ENCODE measurements at places on chromosomes 3 and 15.

DNA sequence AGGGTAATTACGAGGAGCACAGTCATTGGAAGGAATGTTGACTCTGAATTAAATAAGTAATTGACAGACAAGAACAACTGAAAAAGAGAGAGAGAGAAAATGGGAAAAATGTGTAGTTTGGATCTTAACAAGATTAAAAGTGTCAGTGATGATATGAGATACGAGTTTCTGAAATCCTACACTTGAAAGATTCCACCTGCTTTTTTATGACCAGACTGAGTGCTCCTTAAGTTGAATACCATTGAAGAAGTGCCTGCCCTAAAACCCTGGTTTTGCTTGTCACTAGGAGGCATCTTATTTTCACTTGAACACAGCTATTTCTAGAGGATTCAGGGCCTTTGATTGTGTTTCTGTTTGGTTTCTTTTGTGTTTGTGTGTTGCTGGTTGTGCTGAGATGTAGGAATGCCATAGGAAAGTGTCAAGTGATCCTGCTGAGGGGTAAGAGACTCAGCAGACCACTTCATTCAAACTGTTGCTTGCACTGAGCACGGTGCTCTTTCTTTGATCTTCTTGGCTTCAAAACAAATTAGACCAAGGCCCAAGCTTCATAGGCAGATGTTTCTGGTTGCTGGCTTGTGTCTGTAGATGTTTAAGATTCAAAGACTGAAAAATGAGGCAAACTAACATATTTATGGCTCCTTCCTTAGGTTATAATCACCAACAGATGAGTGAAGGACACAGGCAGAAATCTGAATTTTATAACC is 17.2 kb upstream of the ABHD10 start:
- DNase-seq, result no peak

GRCh38 chr3:181009225-181009624 is 19.7 kb upstream of the DNAJC19 start:
- no peak for DNase-seq

- DNase-seq, result no peak
Measured at GRCh38 chr3:49173116-49173791, 1.9 kb downstream of the KLHDC8B start.

DNA sequence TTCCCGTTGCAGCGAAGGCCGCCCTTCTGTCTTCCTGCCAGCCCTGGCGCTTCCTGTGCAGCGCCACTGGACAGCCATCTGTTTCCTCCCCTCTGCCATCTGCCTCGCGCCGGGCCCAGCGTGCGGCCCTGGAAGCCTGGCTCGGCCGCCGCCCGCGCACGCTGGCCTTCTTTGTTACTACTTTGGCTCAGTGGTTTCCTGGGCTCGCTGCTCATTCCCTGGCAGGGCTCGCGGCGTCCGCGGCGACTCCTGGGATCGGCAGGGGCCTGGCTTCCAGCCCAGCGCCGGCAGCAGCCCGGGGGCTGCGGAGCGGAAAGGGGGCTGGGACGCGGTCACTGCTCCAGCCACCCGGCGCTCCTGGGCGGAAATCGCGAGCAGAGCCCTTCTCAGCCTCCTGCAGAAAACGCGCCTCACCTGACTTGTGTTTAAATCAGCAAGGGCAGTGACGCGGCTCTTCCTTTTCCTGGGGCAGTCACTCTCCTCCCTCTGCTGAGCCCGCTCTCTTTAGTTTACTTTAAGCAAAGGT is 10.0 kb downstream of the CMTM7 start:
- DNase-seq, result peak; percentile 84

DNA sequence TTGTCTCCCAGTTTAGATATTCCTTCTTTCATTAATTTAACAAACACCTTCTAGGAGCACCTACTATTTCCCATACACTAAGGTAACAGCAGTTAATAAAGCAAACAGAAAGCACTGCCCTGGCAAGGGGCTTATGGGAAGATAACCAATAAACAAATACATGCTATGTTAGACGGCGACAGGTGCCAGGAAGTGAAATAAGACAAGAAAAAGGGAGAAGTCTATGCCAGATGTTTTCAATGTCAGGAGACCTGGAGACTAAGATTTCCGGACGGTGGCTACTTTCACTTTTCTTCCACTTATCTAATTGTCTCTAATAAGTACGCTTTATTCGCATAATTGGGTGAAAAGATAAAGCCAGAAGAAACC is 32.5 kb upstream of the ZNF445 start:
- peak; percentile 59 for DNase-seq

GRCh38 chr3:180680097-180680430 is 775 bp upstream of the CCDC39 start:
- peak; percentile 18 for DNase-seq

DNA sequence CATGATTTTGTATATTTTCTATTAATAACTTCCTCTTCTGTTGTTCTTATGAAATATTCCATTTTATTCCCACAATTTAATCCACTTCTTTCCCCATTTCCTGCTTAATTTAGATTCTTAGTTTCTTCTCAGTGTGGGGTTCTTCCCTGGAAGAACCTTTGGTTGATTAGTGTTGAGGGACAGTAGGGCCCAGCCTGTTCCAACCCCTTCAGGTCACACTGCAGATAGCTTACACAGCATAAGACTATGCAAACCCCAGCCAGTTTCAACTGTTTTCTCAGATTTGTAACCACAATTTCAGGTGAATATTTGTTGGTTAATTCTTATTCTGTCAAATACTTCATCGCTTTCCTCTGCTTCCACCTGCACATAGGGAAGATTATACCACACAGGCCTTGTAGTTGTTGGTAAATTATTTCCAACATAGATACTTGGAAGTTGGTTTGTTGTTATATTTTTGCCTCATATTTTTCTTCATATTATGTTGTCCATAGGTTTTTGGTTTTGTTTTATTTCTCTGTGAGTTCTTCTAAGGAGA is 34.7 kb downstream of the AADACL2 start:
- DNase-seq, result no peak

- DNase-seq, result peak; percentile 35
Measured at GRCh38 chr15:94670438-94671034, 439.2 kb downstream of the MCTP2 start.

- DNase-seq, result no peak
Measured at GRCh38 chr15:62903437-62903836, 139.1 kb upstream of the TPM1 start.

GRCh38 chr15:84108728-84109127 is 126.8 kb upstream of the GOLGA6L4 start:
- no peak for DNase-seq

GRCh38 chr15:85932391-85932790 is 137.7 kb upstream of the KLHL25 start:
- no peak for DNase-seq

DNA sequence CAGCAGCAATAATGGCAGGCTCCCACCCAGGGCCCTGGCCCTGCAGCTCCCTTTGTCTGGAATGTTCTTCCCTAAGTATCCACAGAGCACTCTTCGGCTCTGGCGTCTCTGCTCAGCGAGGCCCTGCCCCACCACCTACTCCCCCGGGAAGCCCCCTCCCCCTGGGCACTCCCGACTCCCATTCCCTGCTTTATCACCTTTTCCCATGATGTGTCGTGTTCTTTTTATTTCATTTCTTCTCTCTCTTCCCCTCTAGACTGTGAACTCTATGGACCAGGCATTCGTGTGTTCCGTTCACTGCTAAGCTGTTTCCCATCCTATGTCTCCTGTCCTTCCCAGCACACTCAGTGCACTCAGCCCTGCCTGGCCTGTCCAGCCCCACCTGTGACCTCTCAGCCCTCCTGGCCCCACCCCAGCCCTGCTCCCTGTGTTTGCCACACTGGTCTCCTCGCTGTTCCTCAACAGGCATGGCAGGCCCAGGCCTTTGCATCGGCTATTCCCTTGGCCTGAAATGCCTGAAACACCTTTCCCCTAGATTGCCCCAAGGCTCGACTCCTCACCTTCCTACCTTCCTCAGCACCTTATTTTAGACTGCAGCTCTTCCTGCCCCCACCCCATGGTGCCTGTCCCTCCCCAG is 107.4 kb downstream of the TPRA1 start:
- DNase-seq, result no peak

DNA sequence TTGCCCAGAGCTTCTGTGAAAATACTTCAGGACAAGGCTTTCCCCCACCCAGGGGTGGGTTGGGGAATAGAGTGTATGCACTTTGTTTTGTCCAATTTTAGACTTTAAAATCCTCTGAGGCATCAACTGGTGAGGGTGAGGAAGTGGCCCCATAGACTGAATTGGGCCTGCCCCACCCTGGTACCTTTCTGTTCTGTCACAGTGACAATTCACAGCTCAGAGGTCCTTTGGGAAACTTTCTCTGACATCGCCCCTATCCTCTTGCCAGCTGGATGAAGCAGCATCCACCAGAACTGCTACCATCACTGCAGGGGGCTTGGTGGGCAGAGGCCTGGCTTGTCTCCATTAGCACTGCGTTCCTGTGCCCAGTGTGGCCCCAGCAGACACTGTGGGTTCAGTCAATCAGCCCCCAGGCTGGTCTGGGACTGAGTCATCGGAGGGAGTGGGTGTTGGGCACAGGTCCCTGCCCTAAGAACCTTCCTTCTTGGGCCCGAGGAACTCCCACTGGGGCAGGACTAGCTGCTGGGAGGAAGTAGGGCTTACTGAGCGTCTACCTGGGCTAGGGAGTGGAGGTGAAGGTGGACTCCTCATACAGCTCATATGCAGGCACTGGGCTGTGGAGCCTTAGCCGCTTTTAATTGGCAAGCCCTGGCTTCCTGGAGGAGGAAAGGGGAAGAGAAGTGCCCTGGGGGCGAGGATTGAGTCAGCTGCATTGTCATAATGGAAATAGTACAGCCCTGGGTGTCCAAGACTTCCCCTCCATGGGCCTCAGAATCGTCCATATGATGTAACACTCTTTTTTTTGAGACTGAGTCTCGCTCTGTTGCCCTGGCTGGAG is 1.5 kb upstream of the PPM1M start:
- DNase-seq, result no peak

DNA sequence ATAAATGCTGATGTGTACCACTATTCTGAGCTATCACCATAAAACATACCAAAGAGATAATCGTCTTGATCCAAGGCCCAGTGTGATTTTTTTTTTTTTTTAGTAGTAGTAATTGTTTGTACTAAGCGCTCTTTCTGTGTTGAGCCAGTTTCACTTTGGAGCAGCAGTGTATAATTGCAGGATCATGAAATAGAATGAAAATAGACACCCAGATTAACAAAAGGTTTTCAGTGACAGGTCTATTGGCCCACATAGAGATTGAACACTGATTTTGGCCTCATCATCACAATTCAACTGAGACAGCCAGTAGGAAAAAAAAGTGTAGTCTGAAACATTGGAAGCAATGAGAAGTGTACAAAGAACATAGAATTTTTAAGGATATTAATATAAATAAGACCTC is 749.8 kb downstream of the NAALADL2 start:
- DNase-seq, result no peak

GRCh38 chr15:99443056-99443756 is 122.6 kb upstream of the MEF2A start:
- DNase-seq, result no peak

- no peak for DNase-seq
Measured at GRCh38 chr15:90887037-90887481, 2.8 kb downstream of the FES start.

GRCh38 chr15:89138999-89139612 is 50.9 kb downstream of the ABHD2 start:
- DNase-seq, result no peak

- no peak for DNase-seq
Measured at GRCh38 chr3:29705906-29706844, 425.3 kb downstream of the RBMS3 start.
